ENCODE measurements at places on chromosomes 12 and 14. TPM values are rescaled to one million over a fixed set of nuclear protein-coding genes. Genes with fewer than 3 reads are reported as not detected.

The AMN gene
- 0.99 TPM for total RNA-seq

- DNase-seq: no peak
Observed at GRCh38 chr14:62631176-62631575, 414.1 kb downstream of the KCNH5 start.

- DNase-seq: no peak
Observed at GRCh38 chr12:75525263-75525662, 13.9 kb upstream of the KRR1 start.

The SLC39A2 gene
- 0.22 TPM for total RNA-seq

- no peak for DNase-seq
Observed at GRCh38 chr14:55715889-55716288, 135.9 kb downstream of the KTN1 start.

The PKP2 gene
- total RNA-seq: 44.2 TPM
